ENCODE measurements at places on chromosomes 16 and 17. TPM values are rescaled to one million over a fixed set of nuclear protein-coding genes. Genes with fewer than 3 reads are reported as not detected.

The LYZL6 gene
- polyA plus RNA-seq = not detected

The LLGL2 gene
- polyA plus RNA-seq = not detected

The EFNB3 gene
- 2.8 TPM for polyA plus RNA-seq

The EPX gene
- polyA plus RNA-seq = not detected

The C16orf90 gene
- polyA plus RNA-seq = not detected

The OSGIN1 gene
- polyA plus RNA-seq = not detected

The EME1 gene
- polyA plus RNA-seq = 0.35 TPM

The LRRC45 gene
- polyA plus RNA-seq = not detected

The SLC13A2 gene
- not detected for polyA plus RNA-seq

The KRTAP17-1 gene
- not detected for polyA plus RNA-seq

The TMIGD1 gene
- polyA plus RNA-seq = not detected

The MYO15A gene
- 0.70 TPM for polyA plus RNA-seq

The PRSS22 gene
- 3.8 TPM for polyA plus RNA-seq

The APOBR gene
- polyA plus RNA-seq = not detected

The NDE1 gene
- 1.0 TPM for polyA plus RNA-seq

The PARN gene
- polyA plus RNA-seq = 23.2 TPM

The TBC1D26 gene
- polyA plus RNA-seq = not detected

The ACSM2A gene
- not detected for polyA plus RNA-seq

The CCL4 gene
- not detected for polyA plus RNA-seq

The CHD9NB gene
- not detected for polyA plus RNA-seq

The CDK5R1 gene
- 37.6 TPM for polyA plus RNA-seq

The CACNG5 gene
- polyA plus RNA-seq = not detected

The CPNE7 gene
- polyA plus RNA-seq = 0.71 TPM

The TAT gene
- polyA plus RNA-seq = not detected

The TEX14 gene
- 2.9 TPM for polyA plus RNA-seq

The KRT20 gene
- not detected for polyA plus RNA-seq

The TP53TG3C gene
- not detected for polyA plus RNA-seq

The ATP1B2 gene
- 70.0 TPM for polyA plus RNA-seq

The CCL1 gene
- polyA plus RNA-seq = not detected

The MCRIP2 gene
- 7.9 TPM for polyA plus RNA-seq

The SGCA gene
- polyA plus RNA-seq = not detected
